Placental epithelial cell (primary cell): ENCODE measurements at places on chromosomes 5 and 9. TPM values are rescaled to one million over a fixed set of nuclear protein-coding genes. Genes with fewer than 3 reads are reported as not detected.

The IL33 gene
- 0.43 TPM in 1 of 2 replicates, not detected in the other for total RNA-seq

The RALGDS gene
- 35.5 and 42.0 TPM in 2 replicates for total RNA-seq

The TYRP1 gene
- total RNA-seq = 0.33 and 0.79 TPM in 2 replicates

The TMEM215 gene
- not detected in 2 replicates for total RNA-seq

The BTNL8 gene
- not detected in 2 replicates for total RNA-seq

The PCDHGC5 gene
- 0.22 and 1.6 TPM in 2 replicates for total RNA-seq

The LCN9 gene
- total RNA-seq = not detected in 2 replicates

The PRSS3 gene
- total RNA-seq = 0.79 and 8.6 TPM in 2 replicates

The DMRTA1 gene
- total RNA-seq = 0.79 and 1.1 TPM in 2 replicates

The GPR150 gene
- total RNA-seq = not detected in 2 replicates

The C9orf43 gene
- total RNA-seq = 0.33 and 1.2 TPM in 2 replicates

The BTNL9 gene
- total RNA-seq = under 0.01 and 0.11 TPM in 2 replicates

The SNX30 gene
- total RNA-seq = 16.5 and 20.5 TPM in 2 replicates

The DMRT3 gene
- not detected in 2 replicates for total RNA-seq

The ELOVL7 gene
- 0.79 and 1.5 TPM in 2 replicates for total RNA-seq

The BTNL3 gene
- total RNA-seq = not detected in 2 replicates

The ASB6 gene
- 11.4 and 19.7 TPM in 2 replicates for total RNA-seq

The SEC24A gene
- total RNA-seq = 17.7 and 28.3 TPM in 2 replicates

The SLC9A3 gene
- 1.6 and 2.4 TPM in 2 replicates for total RNA-seq

The TAF1L gene
- not detected in 2 replicates for total RNA-seq

The RASGEF1C gene
- total RNA-seq = not detected in 2 replicates

The LTC4S gene
- total RNA-seq = 1.2 TPM in 1 of 2 replicates, not detected in the other

The SPINK4 gene
- not detected in 2 replicates for total RNA-seq

The FST gene
- 9.4 and 26.6 TPM in 2 replicates for total RNA-seq

The SH3TC2 gene
- 13.7 and 29.6 TPM in 2 replicates for total RNA-seq

The NRG2 gene
- 0.22 TPM in 1 of 2 replicates, not detected in the other for total RNA-seq

The STOM gene
- total RNA-seq = 27.1 and 29.4 TPM in 2 replicates

The NTNG2 gene
- under 0.01 and 0.39 TPM in 2 replicates for total RNA-seq

The AIF1L gene
- 39.0 and 48.7 TPM in 2 replicates for total RNA-seq

The DNAH5 gene
- total RNA-seq = 0.39 and 0.43 TPM in 2 replicates

The TRIM41 gene
- 16.1 and 19.6 TPM in 2 replicates for total RNA-seq

The TTC23L gene
- 0.43 and 1.2 TPM in 2 replicates for total RNA-seq

The PCDHGA12 gene
- total RNA-seq = 6.7 and 8.2 TPM in 2 replicates

The MARCHF6 gene
- total RNA-seq = 57.3 and 60.7 TPM in 2 replicates

The FBXL7 gene
- 6.9 and 7.9 TPM in 2 replicates for total RNA-seq

The ADAM19 gene
- total RNA-seq = 22.4 and 46.6 TPM in 2 replicates

The HTR1A gene
- not detected in 2 replicates for total RNA-seq

The NR4A3 gene
- total RNA-seq = under 0.01 TPM in 1 of 2 replicates, not detected in the other

The GDF9 gene
- under 0.01 and 0.22 TPM in 2 replicates for total RNA-seq
